ENCODE measurements at places on chromosomes 2 and 18.

GRCh38 chr2:12047761-12048160, 301.3 kb downstream of the LPIN1 start:
- no peak for DNase-seq

GRCh38 chr2:181305301-181306123, 151.7 kb upstream of the ITGA4 start:
- no peak for DNase-seq

- DNase-seq, result no peak
These were observed 39.6 kb upstream of the PDK1 start for GRCh38 chr2:172516299-172516698.

GRCh38 chr18:27619090-27619772, 434.1 kb upstream of the CHST9 start:
- no peak for DNase-seq

- DNase-seq, result no peak
These were observed 22.2 kb downstream of the MBP start for GRCh38 chr18:77110400-77110799.

- DNase-seq, result no peak
These were observed 246.3 kb upstream of the RASGRP3 start for GRCh38 chr2:33230195-33230594.

Measured in stimulated activated CD8-positive, alpha-beta memory T cell treated with anti-CD3 and anti-CD28 coated beads, Interleukin-4, amount 100 ng/mL, for 4 hours (primary cell).